ENCODE measurements at places on chromosomes 3 and 15. TPM values are rescaled to one million over a fixed set of nuclear protein-coding genes. Genes with fewer than 3 reads are reported as not detected.

DNA sequence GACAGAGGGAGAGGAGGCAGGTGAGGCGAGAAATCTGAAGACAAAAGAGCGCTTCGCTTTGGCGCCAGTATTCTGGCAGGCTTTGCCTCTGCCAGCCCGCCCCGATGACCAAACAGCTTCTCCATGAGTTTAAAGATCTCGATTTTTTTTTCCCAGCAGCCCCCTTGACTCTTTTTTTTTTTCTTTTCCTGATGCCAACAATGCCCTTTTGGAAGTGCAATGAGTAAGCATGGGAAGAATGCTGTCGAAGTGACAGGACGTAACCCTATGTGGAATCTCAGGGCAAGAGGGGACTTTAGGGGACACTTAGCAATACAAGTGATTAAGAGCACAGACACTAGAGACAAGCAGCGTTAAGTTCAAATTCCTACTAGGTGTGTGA, 211.7 kb downstream of the FGF12 start:
- H3K27ac ChIP-seq, result no peak overlapping the region
- no peak for DNase-seq
- peaks cover 15% of the 10 kb centered on the region for H3K4me1 ChIP-seq
- peaks cover 31% of the 10 kb centered on the region for H3K27me3 ChIP-seq

GRCh38 chr15:81889485-81889881, 156.3 kb downstream of the MEX3B start:
- no peak overlapping the region for H3K4me3 ChIP-seq
- no peak overlapping the region for H3K27ac ChIP-seq
- DNase-seq, result no peak
- H3K4me1 ChIP-seq, result no peaks in the 10 kb centered on the region
- no peaks in the 10 kb centered on the region for H3K36me3 ChIP-seq
- no peaks in the 10 kb centered on the region for H3K27me3 ChIP-seq

- H3K4me1 ChIP-seq, result no peaks in the 10 kb centered on the region
- no peak for DNase-seq
- H3K27ac ChIP-seq, result no peak overlapping the region
- no peaks in the 10 kb centered on the region for H3K36me3 ChIP-seq
- H3K27me3 ChIP-seq, result no peaks in the 10 kb centered on the region
- no peak overlapping the region for H3K4me3 ChIP-seq
Observed at GRCh38 chr3:82509106-82509842, 747.8 kb upstream of the GBE1 start.

DNA sequence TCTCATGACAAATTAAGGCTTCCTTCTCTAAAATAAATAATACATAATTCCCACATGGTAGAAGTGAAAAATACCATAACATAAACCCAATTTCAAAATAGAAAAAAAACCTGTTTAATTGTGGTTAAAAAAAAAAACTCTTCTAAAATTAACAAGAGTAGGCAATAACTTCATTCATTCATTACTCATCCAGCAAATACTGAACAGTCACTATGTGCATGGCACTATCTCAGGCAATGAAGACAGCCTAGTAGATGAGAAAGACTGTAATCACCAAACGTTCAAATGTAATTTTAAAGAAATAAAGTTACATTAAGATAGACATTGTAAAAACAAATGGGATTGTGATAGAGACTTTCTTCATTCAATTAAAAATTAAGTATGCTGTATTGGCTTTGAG, 43.4 kb downstream of the TFDP2 start:
- H3K27me3 ChIP-seq, result no peaks in the 10 kb centered on the region
- H3K36me3 ChIP-seq, result no peaks in the 10 kb centered on the region

DNA sequence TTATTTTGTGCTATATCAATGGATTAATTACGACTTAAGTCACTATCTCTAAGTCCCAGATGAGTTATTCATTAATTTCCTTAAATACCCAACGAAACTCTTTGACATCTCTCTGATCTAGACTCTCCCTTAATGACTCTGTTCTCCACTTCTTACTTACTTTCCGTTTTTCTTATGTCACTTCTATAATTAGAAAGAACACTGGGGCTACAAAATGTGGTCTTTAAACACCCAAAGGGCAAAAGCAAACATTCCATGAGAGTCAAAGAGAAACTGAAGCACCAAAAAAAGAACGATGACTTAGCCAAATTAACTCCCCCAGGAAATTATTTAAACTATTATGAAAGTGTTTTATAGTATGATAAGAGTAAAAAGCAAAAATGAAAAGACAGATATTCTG, 166.4 kb upstream of the UBE2E2 start:
- H3K27ac ChIP-seq, result no peak overlapping the region
- no peak for DNase-seq
- no peaks in the 10 kb centered on the region for H3K27me3 ChIP-seq
- peaks cover 25% of the 10 kb centered on the region for H3K4me1 ChIP-seq
- H3K4me3 ChIP-seq, result no peak overlapping the region
- H3K36me3 ChIP-seq, result no peaks in the 10 kb centered on the region

GRCh38 chr3:57596495-57597126, 533 bp downstream of the ARF4 start:
- H3K36me3 ChIP-seq, result no peaks in the 10 kb centered on the region
- H3K27ac ChIP-seq, result peak overlapping the region; percentile 98
- H3K4me3 ChIP-seq, result peak overlapping the region; percentile 90
- peak; percentile 92 for DNase-seq
- H3K4me1 ChIP-seq, result peaks cover 55% of the 10 kb centered on the region

GRCh38 chr15:29533647-29534046, 264.0 kb upstream of the NSMCE3 start:
- no peak overlapping the region for H3K4me3 ChIP-seq
- no peak for DNase-seq
- no peak overlapping the region for H3K27ac ChIP-seq
- no peaks in the 10 kb centered on the region for H3K36me3 ChIP-seq
- H3K27me3 ChIP-seq, result no peaks in the 10 kb centered on the region

- DNase-seq, result no peak
- H3K36me3 ChIP-seq, result no peaks in the 10 kb centered on the region
- H3K4me3 ChIP-seq, result no peak overlapping the region
- no peak overlapping the region for H3K27ac ChIP-seq
- no peaks in the 10 kb centered on the region for H3K27me3 ChIP-seq
Observed at GRCh38 chr3:109175411-109175810, 38.9 kb downstream of the C3orf85 start.

GRCh38 chr3:23948761-23949160, 3.7 kb downstream of the NR1D2 start:
- no peak overlapping the region for H3K4me3 ChIP-seq
- no peak for DNase-seq
- H3K27me3 ChIP-seq, result no peaks in the 10 kb centered on the region
- H3K4me1 ChIP-seq, result peaks cover 70% of the 10 kb centered on the region
- H3K27ac ChIP-seq, result no peak overlapping the region

SLC51A gene
- 1.3 TPM for total RNA-seq

- H3K4me1 ChIP-seq, result no peaks in the 10 kb centered on the region
- DNase-seq, result no peak
- no peaks in the 10 kb centered on the region for H3K27me3 ChIP-seq
- H3K36me3 ChIP-seq, result no peaks in the 10 kb centered on the region
- H3K4me3 ChIP-seq, result no peak overlapping the region
- H3K27ac ChIP-seq, result no peak overlapping the region
Observed at GRCh38 chr3:148360051-148360450, 337.7 kb upstream of the AGTR1 start.

- H3K4me3 ChIP-seq, result peak overlapping the region; percentile 19
- no peak for DNase-seq
- H3K27me3 ChIP-seq, result no peaks in the 10 kb centered on the region
- H3K27ac ChIP-seq, result peak overlapping the region; percentile 3
Observed at GRCh38 chr3:63960048-63960711, 48.0 kb upstream of the SCAANT1 start.

DNA sequence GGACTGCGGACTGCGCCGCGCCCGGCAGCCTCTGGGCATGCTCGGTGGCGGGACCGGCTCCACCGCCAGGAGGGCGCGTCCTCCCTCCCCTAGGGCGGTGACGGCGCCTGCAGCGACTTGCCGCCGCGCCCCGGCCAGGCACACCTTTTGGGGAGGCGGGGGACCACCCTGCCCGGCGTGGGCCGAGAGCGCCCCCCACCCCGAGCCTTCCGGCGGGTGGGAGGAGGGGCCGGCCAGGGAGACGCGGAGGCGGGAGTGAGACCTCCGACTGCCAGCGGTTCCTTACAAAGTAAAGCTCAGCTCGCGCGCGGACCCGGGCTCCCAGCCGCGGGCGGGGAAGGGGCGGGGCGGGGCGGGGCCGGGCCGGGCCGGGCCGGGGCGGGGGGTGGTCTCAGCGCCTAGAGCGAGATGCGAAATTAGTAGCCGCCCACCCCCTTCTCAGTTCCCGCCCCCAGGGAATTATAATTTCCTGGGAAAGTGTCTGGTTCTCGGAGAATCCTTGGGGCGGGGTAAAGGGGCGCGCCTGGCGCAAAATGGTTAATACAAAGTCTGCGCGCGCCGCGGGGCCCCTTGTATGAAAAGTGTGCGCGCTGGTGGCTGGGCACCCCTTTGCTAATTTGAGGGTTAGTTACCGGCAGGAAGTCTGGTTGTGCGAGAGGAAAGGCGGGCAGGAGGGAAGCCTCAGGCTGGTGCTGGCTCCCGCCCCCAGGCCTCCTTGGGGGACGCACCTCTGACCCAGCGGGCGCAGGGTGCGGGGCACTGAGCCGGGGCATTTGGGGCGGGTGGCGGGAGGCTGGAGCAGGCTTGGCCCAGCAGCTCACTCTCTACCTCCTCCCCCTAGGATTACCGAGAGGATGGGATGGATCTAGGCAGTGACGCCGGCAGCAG, 224.8 kb upstream of the IL12A start:
- peak overlapping the region; percentile 74 for H3K4me3 ChIP-seq
- DNase-seq, result peak; percentile 79
- peaks cover 52% of the 10 kb centered on the region for H3K4me1 ChIP-seq
- no peaks in the 10 kb centered on the region for H3K36me3 ChIP-seq

DNA sequence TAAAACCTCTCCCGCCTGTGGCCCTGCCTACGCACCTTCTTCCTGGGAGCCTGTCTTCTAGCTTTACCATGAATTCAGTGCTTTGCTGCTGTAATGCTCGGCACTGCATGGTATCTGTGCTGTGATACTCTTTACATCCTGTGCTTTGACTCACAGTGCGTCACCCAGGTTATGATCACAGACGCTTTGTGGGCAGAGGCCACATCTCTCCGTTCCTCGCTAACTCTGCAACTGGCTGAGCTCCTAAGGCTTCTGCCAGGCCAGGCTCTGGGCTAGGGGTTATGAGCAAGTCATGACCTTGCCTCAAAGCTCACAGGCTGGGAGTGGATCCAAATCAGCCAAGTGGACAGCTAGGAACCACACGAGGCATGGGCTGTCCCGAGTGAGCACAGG, 23.2 kb downstream of the SPTBN5 start:
- no peaks in the 10 kb centered on the region for H3K27me3 ChIP-seq
- H3K36me3 ChIP-seq, result no peaks in the 10 kb centered on the region
- no peak overlapping the region for H3K4me3 ChIP-seq
- no peaks in the 10 kb centered on the region for H3K4me1 ChIP-seq
- H3K27ac ChIP-seq, result no peak overlapping the region

GOLGA6L1 gene
- total RNA-seq, result not detected

SFMBT1 gene
- total RNA-seq, result 17.3 TPM

DNA sequence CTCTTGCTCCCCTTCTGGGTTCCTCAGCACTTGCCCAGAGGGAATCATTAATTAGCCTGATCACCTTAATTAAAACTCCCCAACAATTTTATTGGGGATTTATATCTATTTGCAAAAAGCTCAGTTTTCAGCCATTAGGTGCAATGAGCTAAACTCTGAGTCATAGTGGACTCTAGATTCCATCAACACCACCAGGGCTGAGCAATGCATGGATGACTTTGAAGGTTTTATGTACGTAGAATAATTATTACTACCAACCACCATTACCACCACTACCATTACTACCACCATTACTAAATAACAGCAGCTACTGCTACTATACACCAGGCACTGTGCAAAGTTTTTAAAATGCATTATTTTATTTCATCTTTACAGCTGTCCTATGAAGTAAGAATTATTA, 81.2 kb downstream of the ZNF621 start:
- no peak for DNase-seq
- H3K4me1 ChIP-seq, result no peaks in the 10 kb centered on the region
- H3K27me3 ChIP-seq, result no peaks in the 10 kb centered on the region

CPN2 gene
- total RNA-seq, result not detected

GP9 gene
- total RNA-seq, result 2.6 TPM

- no peak for DNase-seq
- no peaks in the 10 kb centered on the region for H3K27me3 ChIP-seq
- no peak overlapping the region for H3K4me3 ChIP-seq
- H3K27ac ChIP-seq, result no peak overlapping the region
- H3K4me1 ChIP-seq, result peaks cover 7% of the 10 kb centered on the region
Observed at GRCh38 chr3:171854649-171855305, 11.6 kb downstream of the TMEM212 start.

- H3K36me3 ChIP-seq, result peaks cover 11% of the 10 kb centered on the region
- no peak overlapping the region for H3K27ac ChIP-seq
- no peaks in the 10 kb centered on the region for H3K4me1 ChIP-seq
- H3K27me3 ChIP-seq, result no peaks in the 10 kb centered on the region
- DNase-seq, result no peak
Observed at GRCh38 chr3:100776746-100777145, 67.5 kb downstream of the TFG start.

ATOSA gene
- total RNA-seq, result 46.7 TPM

FGD5 gene
- 85.0 TPM for total RNA-seq

- H3K36me3 ChIP-seq, result peaks cover 8% of the 10 kb centered on the region
- peak overlapping the region; percentile 99 for H3K27ac ChIP-seq
- H3K27me3 ChIP-seq, result no peaks in the 10 kb centered on the region
- no peak for DNase-seq
Observed at GRCh38 chr3:187739094-187739560, 6.1 kb downstream of the BCL6 start.

- no peak overlapping the region for H3K4me3 ChIP-seq
- no peaks in the 10 kb centered on the region for H3K27me3 ChIP-seq
- H3K4me1 ChIP-seq, result no peaks in the 10 kb centered on the region
- no peaks in the 10 kb centered on the region for H3K36me3 ChIP-seq
- no peak overlapping the region for H3K27ac ChIP-seq
- no peak for DNase-seq
Observed at GRCh38 chr3:38334142-38335055, 12.2 kb upstream of the XYLB start.

- H3K27me3 ChIP-seq, result no peaks in the 10 kb centered on the region
- DNase-seq, result no peak
- H3K4me3 ChIP-seq, result no peak overlapping the region
Observed at GRCh38 chr3:25137606-25138005, 290.5 kb upstream of the RARB start.
